ENCODE measurements at places on chromosomes 6 and 20.

DNA sequence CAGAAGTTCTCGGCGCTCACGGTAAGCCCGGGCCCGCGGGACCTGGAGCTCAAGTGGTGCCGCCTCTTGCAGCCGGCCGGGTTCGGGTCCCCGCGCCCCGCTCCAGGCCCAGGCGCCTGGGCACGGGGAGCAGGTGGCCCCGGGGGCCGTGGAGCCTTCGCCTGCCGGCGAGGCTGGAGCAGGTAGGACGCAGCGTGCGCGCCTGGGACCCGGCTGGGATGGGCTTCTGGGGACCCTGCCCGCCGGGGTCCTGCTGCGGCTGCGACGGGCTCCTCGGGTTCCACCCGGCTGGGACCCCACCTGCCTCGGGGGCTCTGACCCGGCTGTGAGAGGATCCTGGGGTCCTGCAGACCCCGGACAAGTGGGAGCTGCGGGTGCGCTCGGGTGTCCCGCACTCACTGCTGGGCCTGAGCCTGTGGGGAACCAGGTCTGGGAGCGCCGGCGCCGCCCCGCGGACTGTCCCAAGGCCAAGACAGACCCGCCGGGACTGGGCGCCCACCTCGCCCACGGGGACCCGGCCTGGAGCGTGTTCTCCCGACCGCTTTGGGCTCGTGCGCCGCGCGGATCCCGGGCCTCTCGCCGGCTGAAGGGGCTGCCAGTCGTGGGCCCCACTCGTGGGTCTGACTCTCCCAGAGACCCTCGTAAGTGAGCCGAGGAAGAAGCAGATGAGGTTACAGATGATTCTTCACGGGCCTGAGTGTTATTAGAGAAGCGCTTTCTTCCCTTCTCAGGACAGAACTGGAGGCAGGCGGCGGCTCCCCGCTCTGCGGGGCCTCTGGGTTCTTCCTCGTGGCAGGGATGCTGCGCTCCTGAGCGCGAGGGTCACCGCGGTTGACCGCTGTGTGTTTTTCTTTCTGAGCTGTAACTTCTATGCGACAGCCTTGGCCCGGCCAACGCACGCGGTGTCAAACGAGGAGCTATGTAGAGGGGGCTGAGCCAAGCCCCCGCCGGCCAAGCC lies 729 bp downstream of the SMOC2 start:
- H3K4me3 ChIP-seq = peak overlapping the region; percentile 69
- H3K27ac ChIP-seq = peak overlapping the region; percentile 70
- no peaks in the 10 kb centered on the region for H3K36me3 ChIP-seq

GRCh38 chr6:151320140-151320539 lies 71.2 kb downstream of the ZBTB2 start:
- peaks cover 10% of the 10 kb centered on the region for H3K4me1 ChIP-seq
- no peak for DNase-seq
- H3K4me3 ChIP-seq = no peak overlapping the region

GRCh38 chr6:44161997-44162338 lies 3.3 kb downstream of the CAPN11 start:
- H3K36me3 ChIP-seq = no peaks in the 10 kb centered on the region
- no peaks in the 10 kb centered on the region for H3K4me1 ChIP-seq
- no peaks in the 10 kb centered on the region for H3K27me3 ChIP-seq

GRCh38 chr6:44169154-44169553 lies 10.5 kb downstream of the CAPN11 start:
- no peaks in the 10 kb centered on the region for H3K27me3 ChIP-seq
- DNase-seq = no peak
- no peak overlapping the region for H3K27ac ChIP-seq
- H3K4me1 ChIP-seq = no peaks in the 10 kb centered on the region
- H3K4me3 ChIP-seq = no peak overlapping the region

DNA sequence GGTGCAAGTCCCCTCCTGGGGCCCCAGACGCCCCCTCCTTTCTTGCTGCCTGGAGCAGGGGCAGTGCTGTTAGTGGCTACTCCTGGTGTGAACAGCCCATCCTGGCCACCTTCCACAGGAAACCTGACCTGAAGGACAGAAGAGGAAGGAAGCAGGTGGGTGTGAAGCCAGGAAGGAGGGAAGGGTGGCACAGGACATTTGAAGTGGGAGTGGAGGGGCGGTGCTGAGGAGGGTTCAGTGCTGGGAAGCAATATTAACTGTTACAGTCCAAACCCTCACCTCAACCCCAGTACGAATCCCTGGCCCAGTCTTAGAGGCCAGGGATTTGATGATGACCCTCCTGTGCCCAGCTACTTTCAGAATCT lies 766 bp downstream of the PRICKLE4 start:
- H3K36me3 ChIP-seq = no peaks in the 10 kb centered on the region
- H3K4me3 ChIP-seq = peak overlapping the region; percentile 75
- H3K4me1 ChIP-seq = peaks cover 6% of the 10 kb centered on the region
- no peak overlapping the region for H3K27ac ChIP-seq

GRCh38 chr6:158854214-158855101 lies 35.3 kb upstream of the EZR start:
- H3K27me3 ChIP-seq = no peaks in the 10 kb centered on the region
- no peak overlapping the region for H3K4me3 ChIP-seq
- H3K4me1 ChIP-seq = peaks cover 2% of the 10 kb centered on the region
- no peak overlapping the region for H3K27ac ChIP-seq
- no peak for DNase-seq
- H3K36me3 ChIP-seq = no peaks in the 10 kb centered on the region

DNA sequence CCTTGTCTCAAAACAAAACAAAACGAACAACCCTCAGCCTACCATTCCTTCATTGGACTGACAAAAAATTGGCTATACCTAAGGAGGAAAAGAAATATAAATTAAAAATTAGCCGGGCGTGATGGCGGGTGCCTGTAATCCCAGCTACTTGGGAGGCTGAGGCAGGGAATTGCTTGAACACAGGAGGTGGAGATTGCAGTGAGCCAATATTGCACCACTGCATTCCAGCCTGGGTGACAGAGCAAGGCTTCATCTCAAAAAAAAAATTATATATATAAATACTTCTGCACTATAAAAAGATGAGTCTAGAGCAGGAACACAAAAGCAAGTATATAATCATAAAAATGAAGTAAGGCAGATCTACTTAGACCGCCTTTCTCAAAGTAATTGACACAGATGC lies 109.8 kb downstream of the CRYBG1 start:
- H3K36me3 ChIP-seq = no peaks in the 10 kb centered on the region
- no peak overlapping the region for H3K4me3 ChIP-seq
- no peaks in the 10 kb centered on the region for H3K4me1 ChIP-seq
- DNase-seq = no peak

DNA sequence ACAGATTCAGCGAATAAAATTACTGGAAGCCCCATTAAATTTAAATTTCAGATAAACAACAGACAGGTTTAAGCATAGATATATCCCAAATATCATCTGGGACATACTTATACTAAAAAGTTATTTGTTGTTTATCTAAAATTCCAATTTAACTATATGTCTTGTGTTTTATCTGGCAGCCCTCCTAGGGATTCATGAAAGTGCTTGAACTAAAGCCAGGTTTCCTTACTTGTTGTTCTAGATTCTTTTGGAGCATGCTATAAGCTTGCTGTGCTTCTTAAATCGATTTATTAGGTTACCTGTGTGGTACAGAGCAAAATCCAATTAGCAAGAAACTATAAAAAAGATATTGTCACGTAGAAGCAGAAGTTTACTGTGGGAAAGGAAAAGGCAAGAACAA lies 202.5 kb upstream of the GMDS start:
- DNase-seq = no peak
- H3K27ac ChIP-seq = no peak overlapping the region
- H3K4me3 ChIP-seq = no peak overlapping the region

- peak; percentile 82 for DNase-seq
- H3K36me3 ChIP-seq = no peaks in the 10 kb centered on the region
- peaks cover 10% of the 10 kb centered on the region for H3K4me1 ChIP-seq
- peak overlapping the region; percentile 69 for H3K4me3 ChIP-seq
- peak overlapping the region; percentile 15 for H3K27ac ChIP-seq
These were observed 679 bp upstream of the PPDPF start for GRCh38 chr20:63519668-63520503.

DNA sequence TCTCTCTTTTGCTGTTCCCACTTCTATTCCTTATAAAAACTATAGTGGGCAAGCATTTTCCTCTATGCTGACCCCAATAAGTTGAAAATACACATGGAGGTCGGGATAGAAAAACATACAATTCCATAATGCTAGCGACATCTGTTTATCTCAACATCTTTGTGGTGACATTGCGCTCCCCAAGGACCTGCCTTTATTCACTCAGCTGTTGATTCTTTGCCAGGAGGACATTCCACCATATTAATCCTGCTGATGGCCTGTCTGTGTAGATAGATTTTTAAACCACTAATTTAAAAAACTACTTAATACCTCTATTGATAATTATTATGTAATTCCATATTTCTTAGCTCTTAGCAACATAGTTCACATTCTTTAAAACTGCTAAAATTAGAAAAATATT lies 555.3 kb upstream of the MAP3K7 start:
- no peaks in the 10 kb centered on the region for H3K36me3 ChIP-seq
- H3K4me1 ChIP-seq = no peaks in the 10 kb centered on the region
- H3K27me3 ChIP-seq = no peaks in the 10 kb centered on the region
- no peak overlapping the region for H3K4me3 ChIP-seq
- H3K27ac ChIP-seq = no peak overlapping the region

- no peak overlapping the region for H3K4me3 ChIP-seq
- H3K4me1 ChIP-seq = no peaks in the 10 kb centered on the region
- no peak overlapping the region for H3K27ac ChIP-seq
- H3K27me3 ChIP-seq = no peaks in the 10 kb centered on the region
- H3K36me3 ChIP-seq = no peaks in the 10 kb centered on the region
These were observed 79.1 kb downstream of the DTD1 start for GRCh38 chr20:18666803-18667415.

DNA sequence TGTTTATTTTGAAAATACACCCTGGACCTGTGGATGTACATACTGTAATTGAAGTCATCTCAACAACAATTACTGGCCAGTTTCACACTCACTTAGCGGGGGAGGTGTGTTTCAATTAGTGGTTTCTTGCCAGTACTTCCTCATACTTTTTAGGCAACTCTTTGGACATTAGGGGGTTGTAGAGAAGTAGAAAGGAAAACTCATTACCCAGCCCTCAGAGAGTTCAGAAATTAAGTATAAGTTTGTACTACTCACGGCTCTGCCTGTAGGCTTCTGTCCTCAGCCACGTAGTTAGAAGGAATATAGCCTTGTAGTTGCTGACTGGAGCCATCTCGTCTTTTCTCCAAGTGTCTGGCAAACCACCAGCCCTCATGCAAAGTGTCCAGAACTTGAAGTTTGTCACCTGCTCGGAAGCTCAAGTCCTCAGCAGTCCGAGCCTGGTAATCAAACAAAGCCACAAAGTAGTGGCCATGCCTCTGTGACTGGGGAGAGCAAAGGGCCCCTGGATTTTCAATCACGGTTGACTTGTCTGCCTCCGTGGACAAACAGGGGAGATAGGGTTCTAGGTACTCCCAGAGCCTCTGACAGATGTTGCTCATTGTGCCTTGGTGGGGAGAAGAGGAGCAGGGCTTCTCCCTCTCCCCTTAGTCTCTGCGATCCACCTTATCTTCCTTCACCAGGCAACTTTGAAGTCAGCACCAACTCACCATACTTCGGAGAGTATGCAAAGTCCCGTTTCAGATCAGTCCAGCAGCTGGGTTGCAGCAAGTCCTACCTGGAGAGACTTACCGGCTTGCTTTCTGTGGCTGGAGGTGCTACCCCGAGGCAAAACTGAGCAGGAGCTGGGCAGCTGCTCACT lies 749 bp downstream of the FRK start:
- no peaks in the 10 kb centered on the region for H3K36me3 ChIP-seq
- H3K4me1 ChIP-seq = no peaks in the 10 kb centered on the region

- H3K4me3 ChIP-seq = no peak overlapping the region
- no peaks in the 10 kb centered on the region for H3K27me3 ChIP-seq
- DNase-seq = no peak
- H3K27ac ChIP-seq = no peak overlapping the region
These were observed 59.2 kb upstream of the SLC32A1 start for GRCh38 chr20:38665094-38665493.

DNA sequence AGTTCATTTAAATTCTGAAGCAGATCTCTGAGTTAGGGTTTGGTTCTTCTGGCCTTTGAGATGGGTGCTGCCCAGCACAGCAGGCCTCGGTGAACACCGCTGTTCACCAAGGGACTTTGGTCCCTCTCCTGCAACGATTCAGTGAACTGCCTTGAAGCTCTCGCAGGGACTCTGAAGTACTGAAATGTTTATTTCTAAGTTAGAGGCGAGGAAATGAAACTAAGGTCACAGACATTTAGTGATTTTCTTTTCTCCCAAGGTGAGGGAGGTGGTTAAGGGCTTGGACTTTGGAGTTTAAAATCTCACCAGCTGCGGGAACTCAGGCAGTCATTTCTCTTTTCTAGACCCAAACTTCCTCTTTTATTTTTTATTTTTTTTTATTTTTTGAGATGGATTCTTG lies 26.2 kb downstream of the E2F3 start:
- H3K27ac ChIP-seq = no peak overlapping the region
- no peak overlapping the region for H3K4me3 ChIP-seq
- no peaks in the 10 kb centered on the region for H3K27me3 ChIP-seq
- no peaks in the 10 kb centered on the region for H3K4me1 ChIP-seq
- no peaks in the 10 kb centered on the region for H3K36me3 ChIP-seq
- DNase-seq = no peak

- no peak overlapping the region for H3K27ac ChIP-seq
- no peak overlapping the region for H3K4me3 ChIP-seq
- H3K27me3 ChIP-seq = no peaks in the 10 kb centered on the region
- DNase-seq = no peak
These were observed 70.5 kb downstream of the SHLD1 start for GRCh38 chr20:5820738-5821137.

Data from ovary (tissue), 10 donors.